ENCODE measurements at places on chromosomes 11 and 22.

DNA sequence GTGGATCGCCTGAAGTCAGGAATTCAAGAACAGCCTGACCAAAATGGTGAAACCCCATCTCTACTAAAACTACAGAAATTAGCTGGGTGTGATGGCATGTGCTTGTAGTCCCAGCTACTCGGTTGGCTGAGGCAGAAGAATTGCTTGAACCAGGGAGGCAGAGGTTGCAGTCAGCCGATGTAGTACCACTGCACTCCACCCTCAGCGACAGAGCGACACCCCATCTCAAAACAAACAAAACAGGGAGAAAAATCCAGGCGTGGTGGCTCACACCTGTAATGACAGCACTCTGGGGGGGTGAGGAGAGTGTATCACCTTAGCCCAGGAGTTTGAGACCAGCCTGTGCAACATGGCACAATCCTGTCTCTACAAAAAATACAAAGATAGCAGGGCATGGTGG, 802.3 kb upstream of the ARHGAP42 start:
- DNase-seq: no peak
- H3K27ac ChIP-seq: no peak overlapping the region
- H3K27me3 ChIP-seq: no peaks in the 10 kb centered on the region
- no peak overlapping the region for H3K4me3 ChIP-seq

- no peaks in the 10 kb centered on the region for H3K36me3 ChIP-seq
- no peak for DNase-seq
- H3K4me1 ChIP-seq: no peaks in the 10 kb centered on the region
Measured at GRCh38 chr11:106379712-106380111, 302.2 kb downstream of the AASDHPPT start.

- no peak overlapping the region for H3K27ac ChIP-seq
- H3K4me3 ChIP-seq: no peak overlapping the region
- DNase-seq: no peak
- H3K27me3 ChIP-seq: no peaks in the 10 kb centered on the region
- H3K36me3 ChIP-seq: no peaks in the 10 kb centered on the region
- H3K4me1 ChIP-seq: no peaks in the 10 kb centered on the region
Measured at GRCh38 chr11:60370811-60371298, 7.5 kb upstream of the MS4A7 start.

DNA sequence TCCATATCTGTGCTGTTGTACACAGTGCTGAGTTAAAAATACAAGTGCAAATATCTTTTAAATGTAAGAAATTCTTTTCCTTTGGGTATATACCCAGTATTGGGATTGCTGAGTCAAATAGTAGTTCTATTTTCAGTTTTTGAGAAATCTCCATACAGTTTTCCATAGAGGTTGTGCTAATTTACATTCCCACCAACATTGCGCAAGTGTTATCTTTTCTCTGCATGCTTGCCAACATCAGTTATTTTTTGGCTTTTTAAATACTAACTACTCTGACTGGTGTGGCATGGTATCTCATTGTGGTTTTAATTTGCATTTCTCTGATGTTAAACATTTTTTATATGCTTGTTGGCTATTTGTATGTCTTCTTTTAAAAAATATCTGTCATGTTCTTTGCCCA, 6.5 kb downstream of the OR52E8 start:
- H3K27me3 ChIP-seq: no peaks in the 10 kb centered on the region
- no peak overlapping the region for H3K4me3 ChIP-seq
- H3K4me1 ChIP-seq: no peaks in the 10 kb centered on the region
- no peak for DNase-seq
- no peaks in the 10 kb centered on the region for H3K36me3 ChIP-seq

GRCh38 chr11:35803115-35803514, 140.5 kb downstream of the TRIM44 start:
- H3K27ac ChIP-seq: no peak overlapping the region
- no peaks in the 10 kb centered on the region for H3K36me3 ChIP-seq
- H3K4me3 ChIP-seq: no peak overlapping the region
- H3K27me3 ChIP-seq: no peaks in the 10 kb centered on the region

DNA sequence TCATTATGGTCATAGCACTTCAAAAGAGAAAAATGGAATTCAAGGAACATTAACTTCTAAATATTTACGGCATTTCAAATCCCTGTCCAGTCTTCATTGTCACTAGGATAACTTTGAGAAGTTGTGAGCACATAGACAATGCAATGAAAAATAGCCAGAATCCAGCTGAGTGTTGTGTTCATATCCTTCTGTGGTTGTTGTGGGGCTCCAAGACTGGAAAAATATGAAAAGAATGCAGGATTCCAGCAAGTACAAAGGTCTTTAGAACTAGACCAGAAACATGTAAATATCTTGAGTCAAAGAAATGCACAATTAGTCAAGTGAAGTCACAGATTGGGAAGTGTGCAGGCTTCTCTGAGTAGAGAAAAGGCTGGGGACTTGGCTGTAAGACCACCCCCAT, 68.7 kb downstream of the WT1 start:
- H3K27me3 ChIP-seq: no peaks in the 10 kb centered on the region
- H3K4me3 ChIP-seq: no peak overlapping the region
- no peak for DNase-seq
- no peaks in the 10 kb centered on the region for H3K36me3 ChIP-seq
- no peak overlapping the region for H3K27ac ChIP-seq

DNA sequence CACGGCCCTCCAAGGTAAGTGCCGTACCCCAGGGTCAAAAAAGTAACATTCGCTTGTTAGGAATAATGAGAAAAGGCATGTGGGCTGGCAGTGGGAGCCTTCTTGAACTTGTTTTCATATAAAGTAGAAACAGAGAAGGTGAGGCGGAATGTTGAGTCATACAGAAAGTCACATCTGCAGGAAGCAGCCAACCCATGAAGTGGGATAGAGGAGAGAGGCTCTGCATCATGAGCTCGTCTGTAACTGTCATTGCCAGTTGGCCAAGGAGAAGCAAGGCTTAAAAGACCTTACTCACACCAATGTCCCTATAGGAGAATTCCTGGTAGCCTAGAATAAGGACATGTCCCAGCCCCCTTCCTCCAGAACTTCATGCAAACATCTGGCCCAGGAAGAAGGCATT, 253.3 kb downstream of the BUD13 start:
- DNase-seq: no peak
- H3K27ac ChIP-seq: no peak overlapping the region
- H3K36me3 ChIP-seq: no peaks in the 10 kb centered on the region
- no peak overlapping the region for H3K4me3 ChIP-seq

GRCh38 chr11:69918938-69919650, 99.9 kb upstream of the FGF3 start:
- DNase-seq: peak; percentile 99
- H3K27ac ChIP-seq: no peak overlapping the region
- H3K27me3 ChIP-seq: peaks cover 12% of the 10 kb centered on the region
- H3K36me3 ChIP-seq: no peaks in the 10 kb centered on the region
- no peak overlapping the region for H3K4me3 ChIP-seq
- H3K4me1 ChIP-seq: peaks cover 3% of the 10 kb centered on the region

DNA sequence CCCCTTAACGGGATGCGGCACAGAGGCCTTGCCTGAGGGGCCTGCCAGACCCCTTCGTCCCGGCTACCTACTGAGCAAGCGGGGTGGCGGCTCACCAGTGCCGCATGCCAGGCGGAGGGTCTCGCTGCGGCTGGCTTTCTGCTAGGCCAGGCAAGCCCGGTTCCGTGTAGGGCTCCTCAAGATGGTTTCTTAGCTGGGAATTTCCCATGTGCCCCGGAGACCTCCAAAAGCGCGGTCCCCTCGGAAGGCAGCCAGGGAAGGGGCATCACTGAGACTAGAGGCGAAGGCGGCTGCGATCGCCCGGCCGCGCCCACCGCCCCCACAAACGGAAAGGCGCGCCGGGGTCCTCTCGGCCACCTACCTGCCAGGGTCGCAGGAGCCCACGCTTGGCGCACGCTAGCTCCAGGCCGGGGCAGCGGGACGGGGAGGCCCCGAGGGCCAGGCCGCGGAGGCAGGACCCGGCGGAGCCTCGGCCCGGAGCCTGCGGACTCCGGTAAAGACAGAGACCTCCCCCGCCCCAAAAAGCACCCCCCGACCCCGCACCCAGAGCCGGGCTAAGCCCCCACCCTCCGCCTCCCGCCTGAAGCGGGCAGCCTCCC, 23.8 kb downstream of the MICAL3 start:
- no peaks in the 10 kb centered on the region for H3K36me3 ChIP-seq
- no peaks in the 10 kb centered on the region for H3K27me3 ChIP-seq
- DNase-seq: no peak

All from H1 (cell line).